ENCODE measurements at places on chromosomes 11 and 22. TPM values are rescaled to one million over a fixed set of nuclear protein-coding genes. Genes with fewer than 3 reads are reported as not detected.
A peak's percentile ranks its signal among the peaks of the same experiment; 100 is the strongest.

- peak; percentile 46 for DNase-seq
Measured at GRCh38 chr11:101126551-101127196, 2.9 kb downstream of the PGR start.

DNA sequence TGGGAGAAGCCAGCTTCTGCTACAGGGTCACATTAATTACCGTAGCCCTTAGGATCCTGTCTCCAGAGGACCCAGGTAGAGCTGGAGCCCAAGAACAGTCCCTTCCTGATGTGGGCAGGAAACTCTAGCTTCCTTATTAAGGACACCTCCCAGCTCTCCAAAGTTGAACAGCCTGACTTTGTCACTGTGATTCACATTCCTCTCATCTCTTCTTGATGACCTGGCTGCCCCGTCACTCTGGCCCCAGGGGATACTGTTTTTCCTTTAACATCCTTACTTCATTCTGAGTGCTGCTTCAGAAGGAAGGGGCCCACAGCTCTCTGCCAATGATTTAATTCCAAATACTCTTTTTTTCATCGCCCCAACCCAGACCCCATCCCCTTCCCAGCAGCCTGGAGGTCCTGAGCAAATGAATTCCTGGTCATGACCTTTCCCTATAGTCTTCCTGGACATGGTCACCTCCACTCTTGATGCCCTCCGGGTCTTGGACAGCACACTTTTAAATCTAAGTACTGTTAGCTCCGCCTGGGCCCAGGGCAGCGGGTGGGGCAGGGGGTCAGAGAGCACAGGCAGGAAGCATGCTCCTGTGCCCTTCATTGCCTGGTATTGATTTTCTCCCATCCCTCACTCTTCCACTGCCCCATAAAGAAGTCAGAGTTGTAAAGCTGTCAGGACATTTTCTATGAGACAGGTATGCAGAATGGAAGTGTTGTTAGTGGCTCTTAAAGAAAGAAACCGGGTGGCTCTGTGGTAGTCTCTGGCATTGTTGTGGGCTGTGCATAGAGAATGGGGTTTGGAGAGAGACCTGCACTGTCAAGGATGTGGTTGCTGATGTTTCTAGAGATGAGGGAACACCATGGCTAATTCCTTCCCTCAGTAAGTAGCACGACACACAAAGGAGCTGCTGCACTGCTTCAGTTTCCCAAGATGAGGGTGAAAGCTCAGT lies 22.3 kb upstream of the SPON1 start:
- no peak for DNase-seq

KRTAP5-2 gene
- not detected for total RNA-seq

MRGPRX4 gene
- not detected for total RNA-seq

GRCh38 chr22:19876941-19877625 lies 22.4 kb upstream of the GNB1L start:
- DNase-seq = peak; percentile 38

CRACR2B gene
- total RNA-seq = 45.8 TPM

DNA sequence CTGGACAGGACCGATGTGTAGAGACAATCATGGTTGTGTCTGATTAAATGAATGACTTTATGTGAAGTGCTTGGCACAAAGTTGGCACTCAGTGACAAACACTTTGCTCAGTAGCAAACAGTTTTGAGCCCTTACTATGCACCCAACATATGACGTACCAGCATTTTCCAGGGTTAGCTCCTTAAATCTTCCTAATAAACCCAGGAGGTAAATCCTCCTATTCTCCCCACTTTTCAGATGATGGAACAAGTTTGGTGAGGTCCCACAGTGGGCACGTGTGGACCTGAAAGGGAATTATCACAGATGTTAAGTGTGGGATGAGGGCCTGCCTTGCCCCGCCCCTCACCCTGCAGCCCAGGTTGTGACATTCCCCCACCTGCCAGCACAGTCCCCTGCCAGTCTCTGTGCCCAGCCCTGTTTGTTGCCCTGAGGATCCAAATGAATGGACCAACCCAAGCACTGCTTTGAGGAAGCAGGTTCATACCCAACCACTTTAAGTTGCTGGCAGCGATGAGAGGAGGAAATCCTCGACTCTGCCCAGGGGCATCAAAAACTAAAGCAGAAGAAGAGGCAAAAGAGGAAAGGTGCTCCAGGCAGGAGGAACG lies 6.6 kb upstream of the CARD10 start:
- no peak for DNase-seq

GRCh38 chr11:78940500-78941225 lies 366.0 kb upstream of the NARS2 start:
- DNase-seq = no peak

- peak; percentile 90 for DNase-seq
Measured at GRCh38 chr11:76721755-76722677, 51.5 kb upstream of the LRRC32 start.

DNA sequence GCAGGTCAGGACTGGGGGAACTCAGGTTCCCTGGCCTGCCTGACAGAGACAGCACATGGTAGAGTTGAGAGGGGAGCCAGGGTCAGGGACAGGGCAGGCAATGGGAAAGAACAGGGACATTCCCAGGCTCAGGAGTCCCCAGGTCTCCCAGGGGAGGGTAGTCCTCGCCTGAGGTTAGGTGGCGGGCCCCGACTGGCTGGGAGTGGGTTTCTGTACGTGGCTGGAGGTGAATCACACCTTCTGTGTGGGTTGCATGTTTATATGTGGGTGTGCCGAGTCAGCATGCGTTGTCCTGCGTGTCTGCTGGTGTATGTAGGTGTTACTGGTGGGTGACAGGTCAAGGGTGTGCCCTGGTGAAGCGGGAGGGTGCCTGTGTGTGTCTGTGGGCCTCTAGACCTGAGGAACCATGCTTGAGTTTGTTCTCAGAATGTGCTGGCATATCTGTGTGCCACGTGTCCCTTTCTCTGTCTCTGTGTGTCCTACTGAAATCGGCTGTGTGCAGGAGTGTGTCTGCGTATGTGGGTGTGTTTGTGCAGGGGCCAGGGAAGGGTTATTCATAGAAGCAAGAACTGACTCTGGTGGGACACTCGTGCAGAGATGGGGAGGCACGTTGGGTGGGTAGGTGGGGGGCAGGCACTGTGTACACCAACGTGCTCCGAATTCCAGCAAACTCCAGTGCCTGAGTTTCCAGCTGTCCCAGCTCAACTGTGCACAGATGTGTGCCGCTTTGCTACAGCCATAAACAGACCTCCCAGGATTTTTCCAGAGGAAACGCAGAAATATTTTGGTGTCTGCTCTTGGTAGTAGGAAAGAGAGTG lies 23.8 kb upstream of the OAF start:
- DNase-seq = no peak

WT1 gene
- 0.49 TPM for total RNA-seq

DNA sequence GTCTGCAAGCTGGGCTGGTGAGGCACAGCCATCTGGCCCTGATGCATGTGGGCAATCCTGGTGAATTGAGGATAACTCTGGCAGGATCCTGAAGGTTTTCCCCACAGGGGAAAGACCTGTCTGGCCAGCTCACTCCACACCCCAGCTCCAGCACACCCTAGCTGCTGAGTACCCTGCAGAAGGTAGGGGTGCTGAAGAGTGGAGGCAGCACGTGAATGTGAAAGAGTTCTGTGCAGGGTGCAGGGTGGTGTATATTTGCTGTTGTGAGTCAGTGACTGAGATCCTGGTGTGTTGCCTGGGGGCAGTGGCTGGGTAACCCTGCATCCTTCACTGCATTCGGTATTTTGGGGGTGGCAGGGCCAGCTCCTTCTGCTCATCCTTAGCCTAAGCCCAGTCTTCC lies 22.4 kb downstream of the DGAT2 start:
- no peak for DNase-seq

GRCh38 chr22:50502628-50503474 lies 4.7 kb downstream of the LMF2 start:
- no peak for DNase-seq

SEPTIN5 gene
- 26.7 TPM for total RNA-seq

GRCh38 chr22:38712486-38713207 lies 6.9 kb downstream of the GTPBP1 start:
- DNase-seq = no peak

MAPK8IP2 gene
- 0.83 TPM for total RNA-seq

DNA sequence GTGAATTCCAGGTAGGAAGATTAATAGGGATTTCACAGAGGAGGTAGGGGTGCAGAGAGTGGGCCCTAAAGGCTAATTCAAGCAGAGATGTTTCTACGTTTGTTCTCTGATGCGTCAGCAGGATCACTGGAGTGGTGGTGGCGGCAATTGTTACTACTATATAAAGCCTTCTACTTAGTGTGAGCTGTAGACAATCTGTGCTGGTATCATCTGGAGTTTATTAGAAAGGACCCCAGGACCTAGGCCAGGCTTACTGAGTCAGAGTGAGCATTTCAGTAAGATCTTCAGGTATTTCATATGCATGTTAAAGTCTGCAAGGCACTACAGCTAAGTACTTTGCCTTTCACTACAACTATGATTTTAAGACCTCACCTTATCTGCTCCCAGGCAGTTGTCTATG lies 59.5 kb downstream of the USP35 start:
- DNase-seq = no peak

TRIM66 gene
- 40.1 TPM for total RNA-seq

DNA sequence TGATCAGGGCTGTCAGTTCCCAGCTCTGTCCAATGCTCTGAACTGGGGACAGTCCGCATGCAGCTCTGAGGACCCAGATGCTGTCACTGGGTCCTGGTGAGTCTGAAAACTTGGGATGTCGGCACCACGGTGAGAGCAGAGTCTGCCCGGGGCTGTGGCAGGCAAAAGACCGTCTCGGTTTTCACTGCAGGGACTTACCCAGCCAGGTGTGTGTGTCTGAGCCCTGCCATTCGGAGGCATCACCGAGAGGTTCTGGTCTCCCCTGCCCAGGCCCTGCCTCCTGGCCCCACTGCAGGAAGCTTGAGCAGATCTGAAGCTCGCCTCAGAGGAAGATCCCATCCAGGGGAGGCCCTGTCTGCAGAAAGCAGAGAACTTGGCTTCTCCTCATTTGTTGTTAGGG lies 5.2 kb downstream of the TP53AIP1 start:
- DNase-seq = no peak

OR5P2 gene
- total RNA-seq = 5.6 TPM

HEPN1 gene
- total RNA-seq = not detected

DNA sequence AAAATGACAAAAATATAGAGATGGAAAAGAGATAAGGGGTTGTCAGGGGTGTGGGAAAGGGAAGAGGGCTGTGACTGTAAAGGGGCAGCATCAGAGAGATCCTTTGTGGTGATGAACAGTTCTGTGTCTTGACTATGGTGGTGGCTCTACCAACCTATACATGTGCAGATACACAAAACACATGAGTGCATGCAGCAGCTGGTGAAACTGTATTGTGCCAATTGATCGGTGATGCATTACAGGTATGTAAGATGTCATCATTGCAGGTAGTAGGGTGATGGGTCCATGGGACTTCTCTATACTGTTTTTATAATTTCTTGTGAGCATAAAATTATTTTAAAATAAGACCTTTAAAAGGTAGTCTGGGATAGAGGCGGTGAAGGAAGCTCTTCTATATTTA lies 24.1 kb upstream of the ZDHHC13 start:
- no peak for DNase-seq

- DNase-seq = no peak
Measured at GRCh38 chr11:78772186-78772585, 197.5 kb upstream of the NARS2 start.

MMP7 gene
- 226 TPM for total RNA-seq

UBQLN3 gene
- total RNA-seq = 0.70 TPM

MGAT3 gene
- 12.9 TPM for total RNA-seq

Measured in ureter (tissue), 1 donor.